ENCODE measurements at places on chromosomes 5 and 9. TPM values are rescaled to one million over a fixed set of nuclear protein-coding genes. Genes with fewer than 3 reads are reported as not detected.

Gene FOXD4L4
- not detected for total RNA-seq

Gene LHX6
- total RNA-seq = 1.4 TPM

Gene CORO2A
- 1.8 TPM for total RNA-seq

Gene CKMT2
- 11.1 TPM for total RNA-seq

Gene PDE6A
- total RNA-seq = not detected

Gene KIF4B
- not detected for total RNA-seq

Gene CDH9
- not detected for total RNA-seq

- no peaks in the 10 kb centered on the region for H3K27me3 ChIP-seq
- H3K36me3 ChIP-seq = no peaks in the 10 kb centered on the region
- no peak overlapping the region for H3K4me3 ChIP-seq
- no peaks in the 10 kb centered on the region for H3K4me1 ChIP-seq
Observed at GRCh38 chr5:58066076-58066475, 393.8 kb downstream of the PLK2 start.

GRCh38 chr5:162325143-162325727 is 257.7 kb downstream of the GABRG2 start:
- H3K4me1 ChIP-seq = no peaks in the 10 kb centered on the region
- H3K4me3 ChIP-seq = no peak overlapping the region
- H3K27ac ChIP-seq = no peak overlapping the region
- no peak for DNase-seq
- no peaks in the 10 kb centered on the region for H3K27me3 ChIP-seq
- no peaks in the 10 kb centered on the region for H3K36me3 ChIP-seq

DNA sequence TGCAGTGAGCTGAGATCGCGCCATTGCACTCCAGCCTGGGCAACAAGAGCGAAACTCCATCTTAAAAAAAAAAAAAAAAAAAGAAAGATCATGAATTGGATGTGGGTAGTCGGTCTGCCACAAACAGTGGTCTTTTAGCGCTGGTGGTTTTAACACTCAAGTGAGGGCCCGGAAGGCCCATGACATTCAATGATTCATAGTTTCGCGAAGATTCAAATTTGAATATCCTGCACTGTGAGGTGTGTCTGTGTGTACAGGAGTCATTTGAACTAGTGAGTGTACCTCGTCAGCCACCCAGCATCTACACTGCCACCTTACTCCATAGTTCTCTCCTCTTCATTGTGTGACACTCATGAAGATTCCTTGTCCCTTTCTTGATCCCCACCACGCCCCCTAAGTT is 41.3 kb downstream of the CFAP77 start:
- H3K27me3 ChIP-seq = no peaks in the 10 kb centered on the region
- H3K36me3 ChIP-seq = no peaks in the 10 kb centered on the region
- H3K4me3 ChIP-seq = no peak overlapping the region
- no peaks in the 10 kb centered on the region for H3K4me1 ChIP-seq
- H3K27ac ChIP-seq = no peak overlapping the region
- DNase-seq = no peak

GRCh38 chr9:35731415-35732184 is 395 bp downstream of the TLN1 start:
- peak overlapping the region; percentile 86 for H3K4me3 ChIP-seq
- no peak for DNase-seq

- H3K4me3 ChIP-seq = no peak overlapping the region
- H3K27me3 ChIP-seq = peaks cover 67% of the 10 kb centered on the region
- no peak for DNase-seq
- H3K27ac ChIP-seq = no peak overlapping the region
- H3K4me1 ChIP-seq = peaks cover 14% of the 10 kb centered on the region
- no peaks in the 10 kb centered on the region for H3K36me3 ChIP-seq
Observed at GRCh38 chr9:137152844-137153405, 14.0 kb downstream of the GRIN1 start.

DNA sequence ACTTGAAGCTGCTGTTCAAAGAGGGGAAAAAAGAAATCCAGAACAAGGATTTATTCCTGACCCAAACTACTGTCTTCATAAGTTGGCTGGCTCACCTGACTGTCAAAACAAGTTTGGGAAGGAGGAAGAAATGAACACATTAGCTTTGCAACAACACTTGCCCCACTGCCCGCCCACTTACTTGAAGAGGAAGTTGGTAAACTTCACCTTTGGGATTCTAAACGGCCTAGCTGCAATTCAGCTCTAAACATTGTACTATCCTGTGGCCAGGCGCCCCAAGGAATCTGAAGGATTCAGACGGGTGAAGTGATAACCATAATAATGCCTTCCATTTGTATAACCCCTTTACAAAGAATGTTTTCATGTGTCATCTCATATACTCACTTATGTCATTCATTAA is 199.4 kb downstream of the ARRDC3 start:
- no peak overlapping the region for H3K4me3 ChIP-seq
- peak overlapping the region; percentile 56 for H3K27ac ChIP-seq
- no peaks in the 10 kb centered on the region for H3K27me3 ChIP-seq
- no peaks in the 10 kb centered on the region for H3K36me3 ChIP-seq

DNA sequence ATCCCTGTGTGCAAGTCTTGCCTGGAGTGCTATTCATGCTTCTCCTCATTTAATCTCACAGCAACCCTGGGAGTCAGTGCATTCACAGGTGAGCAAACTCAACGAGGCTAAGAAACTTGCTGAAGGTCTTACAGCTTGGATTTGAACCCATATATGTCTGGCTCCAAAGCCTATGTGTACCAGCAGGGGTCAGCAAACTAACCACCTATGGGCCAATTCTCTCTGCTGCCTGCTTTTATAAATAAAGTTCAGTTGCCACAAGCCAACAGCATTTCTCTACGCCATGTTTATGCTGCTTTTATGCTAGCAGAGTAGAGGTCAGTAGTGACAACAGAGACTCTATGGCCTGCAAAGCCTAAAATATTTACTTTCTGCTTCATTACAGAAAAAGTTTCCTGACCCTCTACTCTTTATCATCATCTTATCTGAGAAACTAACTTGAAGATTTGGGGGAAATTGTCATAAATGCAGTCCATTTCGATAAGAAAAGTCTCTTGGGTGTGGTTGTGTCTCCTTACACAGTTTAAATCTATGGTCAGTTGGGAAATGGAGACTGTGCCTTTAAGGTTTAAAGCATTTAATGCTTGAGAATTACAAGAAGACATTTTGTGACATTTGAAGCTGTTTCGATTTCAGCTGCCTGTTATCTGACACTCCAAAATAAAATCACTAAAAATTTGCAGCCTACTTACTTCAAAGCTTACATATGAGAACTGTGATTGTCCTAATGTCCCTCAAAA is 137.7 kb downstream of the PRELID2 start:
- no peak overlapping the region for H3K27ac ChIP-seq
- H3K4me1 ChIP-seq = no peaks in the 10 kb centered on the region
- H3K36me3 ChIP-seq = no peaks in the 10 kb centered on the region
- DNase-seq = no peak
- H3K27me3 ChIP-seq = no peaks in the 10 kb centered on the region

DNA sequence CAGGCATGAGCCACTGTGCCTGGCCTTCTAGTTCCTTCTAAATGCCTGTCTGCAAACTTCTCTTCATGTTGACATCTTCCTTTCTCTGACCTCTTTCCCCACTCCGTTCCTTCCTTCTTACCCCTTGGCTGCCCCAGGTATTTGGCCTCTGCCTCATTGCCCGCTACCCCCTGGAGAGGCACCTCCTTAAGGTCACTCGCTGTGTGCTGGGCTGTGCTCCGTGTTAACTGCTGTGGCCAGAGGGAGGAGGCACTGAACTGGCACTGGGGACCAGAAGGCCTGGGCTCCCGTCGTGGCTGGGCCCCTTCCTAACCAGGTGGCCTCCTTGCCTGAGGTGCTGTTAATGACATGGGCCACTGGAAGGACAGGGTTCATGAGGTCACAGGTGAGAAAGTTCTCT is 39.4 kb downstream of the LAMC3 start:
- no peak for DNase-seq
- H3K4me1 ChIP-seq = no peaks in the 10 kb centered on the region
- no peaks in the 10 kb centered on the region for H3K36me3 ChIP-seq
- H3K4me3 ChIP-seq = no peak overlapping the region
- no peaks in the 10 kb centered on the region for H3K27me3 ChIP-seq
- no peak overlapping the region for H3K27ac ChIP-seq

GRCh38 chr5:115661101-115661500 is 35.3 kb upstream of the TMED7 start:
- DNase-seq = no peak
- no peak overlapping the region for H3K4me3 ChIP-seq
- H3K4me1 ChIP-seq = no peaks in the 10 kb centered on the region
- H3K36me3 ChIP-seq = no peaks in the 10 kb centered on the region
- H3K27ac ChIP-seq = no peak overlapping the region
- H3K27me3 ChIP-seq = no peaks in the 10 kb centered on the region

- no peak overlapping the region for H3K4me3 ChIP-seq
- no peak for DNase-seq
Observed at GRCh38 chr9:91426123-91426745, 2.6 kb upstream of the NFIL3 start.

GRCh38 chr5:41747708-41748107 is 122.5 kb downstream of the OXCT1 start:
- no peaks in the 10 kb centered on the region for H3K4me1 ChIP-seq
- H3K36me3 ChIP-seq = no peaks in the 10 kb centered on the region
- H3K27me3 ChIP-seq = no peaks in the 10 kb centered on the region
- DNase-seq = no peak

GRCh38 chr5:179292202-179292601 is 53.1 kb downstream of the ADAMTS2 start:
- H3K27ac ChIP-seq = no peak overlapping the region
- H3K4me1 ChIP-seq = peaks cover 39% of the 10 kb centered on the region
- no peak overlapping the region for H3K4me3 ChIP-seq
- H3K27me3 ChIP-seq = no peaks in the 10 kb centered on the region

DNA sequence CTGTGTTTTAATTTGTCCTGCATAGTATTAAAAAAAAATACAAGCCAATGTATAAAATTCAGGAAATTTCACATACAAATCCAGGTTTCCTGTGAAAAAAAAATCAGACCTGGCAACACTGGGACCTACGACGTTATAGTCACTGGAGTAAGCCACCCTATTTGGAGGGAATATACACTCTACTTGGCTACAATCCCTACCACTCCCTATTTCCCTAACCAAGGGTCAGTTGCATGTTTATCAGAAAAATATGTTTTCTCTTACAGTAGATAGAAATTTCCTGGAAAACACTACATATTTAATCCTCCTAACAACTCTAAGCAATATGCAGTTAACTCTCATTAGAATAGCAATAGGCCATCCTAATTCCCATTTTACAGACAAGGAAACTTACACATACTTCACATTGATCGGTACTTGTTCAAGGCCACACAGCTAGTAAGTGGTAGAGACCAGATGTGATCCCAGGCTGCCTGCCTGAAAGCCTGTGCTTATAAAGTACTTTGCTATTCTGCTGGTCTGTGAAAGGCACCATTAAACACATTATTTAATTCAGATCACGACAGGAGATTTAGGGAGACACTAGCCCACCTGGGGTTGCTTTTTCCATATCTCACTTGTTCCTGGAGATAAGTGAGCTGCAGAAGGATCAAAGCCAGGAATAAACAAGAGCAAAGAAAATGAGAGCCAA is 70.8 kb downstream of the MFAP3 start:
- no peaks in the 10 kb centered on the region for H3K4me1 ChIP-seq
- no peaks in the 10 kb centered on the region for H3K27me3 ChIP-seq
- H3K27ac ChIP-seq = no peak overlapping the region
- no peaks in the 10 kb centered on the region for H3K36me3 ChIP-seq

DNA sequence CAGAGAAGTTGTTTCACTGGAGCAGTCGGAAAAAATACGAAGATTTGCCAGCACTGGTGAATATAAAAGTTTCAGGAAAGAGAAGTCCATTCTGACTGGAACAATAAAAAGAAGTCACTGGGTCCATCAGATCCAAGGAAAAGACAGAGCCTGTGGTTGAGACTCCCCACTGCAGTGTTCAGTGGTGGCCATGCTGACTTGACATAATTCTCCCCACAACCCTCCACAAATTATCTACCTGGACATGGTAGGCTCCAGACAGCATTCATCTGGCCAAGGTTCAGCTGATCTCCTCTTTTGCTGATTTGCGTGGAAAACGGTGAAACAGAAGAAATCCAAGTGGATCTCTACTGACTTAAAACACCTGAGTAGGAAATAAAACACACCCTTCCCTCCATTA is 8.0 kb downstream of the THBS4 start:
- H3K4me3 ChIP-seq = no peak overlapping the region
- H3K27ac ChIP-seq = no peak overlapping the region
- no peak for DNase-seq
- no peaks in the 10 kb centered on the region for H3K36me3 ChIP-seq
- no peaks in the 10 kb centered on the region for H3K27me3 ChIP-seq

DNA sequence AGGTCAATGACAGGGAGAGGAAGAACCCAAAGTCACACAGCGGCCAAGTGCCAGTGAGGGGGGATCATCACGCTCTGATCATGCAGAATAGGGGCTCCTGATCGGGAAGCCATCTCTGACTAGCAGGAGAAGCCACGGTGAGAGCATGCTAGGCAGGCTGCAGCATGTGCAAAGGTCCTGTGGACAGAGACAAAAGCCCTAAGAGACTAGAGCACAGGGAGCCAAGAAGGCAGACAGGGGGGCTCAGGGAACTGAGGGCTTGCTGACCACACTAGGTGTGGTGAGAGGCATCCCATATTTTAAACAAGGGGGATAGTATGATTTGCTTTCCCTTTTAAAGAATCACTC is 195.1 kb downstream of the CDK5RAP2 start:
- H3K27me3 ChIP-seq = no peaks in the 10 kb centered on the region
- H3K4me1 ChIP-seq = no peaks in the 10 kb centered on the region
- peaks cover 20% of the 10 kb centered on the region for H3K36me3 ChIP-seq
- H3K27ac ChIP-seq = no peak overlapping the region
- no peak overlapping the region for H3K4me3 ChIP-seq

- H3K36me3 ChIP-seq = no peaks in the 10 kb centered on the region
- DNase-seq = no peak
- no peaks in the 10 kb centered on the region for H3K27me3 ChIP-seq
- no peak overlapping the region for H3K27ac ChIP-seq
- H3K4me3 ChIP-seq = no peak overlapping the region
Observed at GRCh38 chr9:89667726-89668125, 62.9 kb downstream of the GADD45G start.

GRCh38 chr9:76101491-76101890 is 211.0 kb downstream of the PCSK5 start:
- peaks cover 8% of the 10 kb centered on the region for H3K36me3 ChIP-seq
- H3K4me3 ChIP-seq = no peak overlapping the region
- peak overlapping the region; percentile 43 for H3K27ac ChIP-seq
- H3K4me1 ChIP-seq = peaks cover 39% of the 10 kb centered on the region
- DNase-seq = no peak
- no peaks in the 10 kb centered on the region for H3K27me3 ChIP-seq

DNA sequence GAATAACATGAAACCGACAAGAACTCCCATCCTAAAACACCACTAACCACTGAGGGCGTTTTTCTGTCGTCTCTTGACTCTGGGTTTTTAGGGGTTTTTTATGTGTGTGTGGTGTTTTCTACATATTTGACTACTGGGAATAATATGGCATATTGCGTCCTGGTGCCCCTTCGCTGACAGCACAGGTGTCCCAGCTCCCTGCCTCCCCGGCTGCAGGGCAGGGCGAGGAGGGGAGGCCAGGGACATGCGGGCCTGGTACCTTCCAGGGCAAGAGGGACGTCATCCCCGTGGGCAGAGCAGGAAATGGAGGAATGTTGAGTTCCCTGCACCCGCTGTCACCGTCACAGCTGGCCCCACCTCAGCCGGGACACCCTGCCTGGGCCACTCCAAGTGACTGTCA is 34.8 kb downstream of the VAV2 start:
- no peaks in the 10 kb centered on the region for H3K36me3 ChIP-seq
- H3K4me3 ChIP-seq = no peak overlapping the region
- H3K27ac ChIP-seq = peak overlapping the region; percentile 31
- no peak for DNase-seq
- no peaks in the 10 kb centered on the region for H3K27me3 ChIP-seq
- H3K4me1 ChIP-seq = peaks cover 11% of the 10 kb centered on the region

- H3K27ac ChIP-seq = no peak overlapping the region
- H3K4me1 ChIP-seq = no peaks in the 10 kb centered on the region
- no peak overlapping the region for H3K4me3 ChIP-seq
Observed at GRCh38 chr5:121628783-121629182, 222.9 kb upstream of the FTMT start.
